ENCODE measurements at places on chromosomes 11 and 22.

DNA sequence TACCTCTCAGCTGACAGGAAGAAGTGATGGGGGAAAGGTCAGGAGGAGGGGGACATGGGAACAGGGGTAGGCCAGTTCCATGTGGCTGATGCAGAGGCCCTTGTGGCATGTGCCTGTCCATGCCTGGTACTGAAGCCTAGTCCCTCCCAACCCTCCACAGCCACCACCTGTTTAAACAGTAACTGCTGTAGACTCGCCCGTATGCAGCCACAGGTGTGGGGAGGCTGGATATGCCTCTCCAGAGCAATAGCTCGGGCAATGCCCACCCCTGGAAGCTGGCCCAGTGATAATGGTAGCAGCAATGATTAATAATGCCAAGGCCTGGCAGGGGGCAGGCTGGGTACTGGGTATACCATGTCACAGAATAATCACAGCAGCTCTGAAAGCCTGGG lies 2.3 kb downstream of the SMTN start:
- DNase-seq = no peak

DNA sequence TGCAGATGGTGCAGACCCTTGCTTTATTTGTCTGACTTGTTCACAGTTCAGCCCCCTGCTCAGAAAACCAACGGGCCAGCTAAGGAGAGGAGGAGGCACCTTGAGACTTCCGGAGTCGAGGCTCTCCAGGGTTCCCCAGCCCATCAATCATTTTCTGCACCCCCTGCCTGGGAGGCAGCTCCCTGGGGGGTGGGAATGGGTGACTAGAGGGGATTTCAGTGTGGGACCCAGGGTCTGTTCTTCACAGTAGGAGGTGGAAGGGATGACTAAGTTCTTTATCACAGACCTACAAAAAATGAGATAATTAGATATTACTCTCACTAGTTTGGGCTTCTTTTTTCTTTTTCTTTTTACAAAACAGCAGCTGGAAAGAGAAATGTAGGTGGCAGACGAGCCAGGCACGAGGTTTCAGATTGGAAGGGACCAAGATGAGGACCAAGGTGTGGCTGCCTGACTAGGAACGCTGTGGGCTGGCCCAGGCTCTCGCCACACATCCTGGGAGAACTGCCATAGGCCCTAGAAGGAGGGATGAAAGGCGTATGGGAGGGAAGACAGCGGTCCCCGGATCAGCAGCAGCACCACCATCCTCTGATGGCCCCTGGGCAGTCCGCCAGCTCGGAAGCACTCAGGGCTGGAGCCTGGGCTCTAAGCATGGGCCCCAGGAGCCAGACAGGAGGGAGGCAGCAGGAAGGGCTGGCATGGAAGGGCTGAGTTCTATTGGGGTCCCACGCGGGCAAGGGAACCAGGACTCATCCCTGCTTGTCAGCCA lies 14.2 kb downstream of the TXN2 start:
- no peak for DNase-seq

DNA sequence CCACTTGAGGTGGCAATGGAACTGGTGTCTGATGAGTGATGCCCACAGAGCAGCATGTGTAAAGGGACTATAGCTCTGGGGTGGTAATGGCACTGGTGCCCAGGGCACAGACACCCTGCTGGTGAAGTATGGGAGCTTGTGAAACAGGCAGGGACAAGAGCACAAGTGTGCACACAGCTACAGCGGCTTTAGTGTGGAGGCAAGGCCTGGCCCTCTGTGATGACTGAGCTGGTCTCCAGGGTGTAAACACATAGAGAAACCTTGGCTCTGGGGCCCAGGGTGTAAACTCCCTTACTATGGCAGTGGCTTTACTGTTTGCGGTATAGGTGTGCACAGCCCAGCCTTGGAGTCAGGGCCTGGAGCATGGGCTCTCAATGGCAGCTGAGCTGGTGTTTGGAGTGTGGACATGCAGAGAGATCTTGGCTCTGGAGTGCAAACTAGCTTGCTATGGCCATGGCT lies 46.3 kb downstream of the BIRC2 start:
- DNase-seq = no peak

GRCh38 chr11:12196308-12196707 lies 85.9 kb downstream of the MICAL2 start:
- DNase-seq = no peak

GRCh38 chr11:85187992-85188391 lies 439.2 kb downstream of the DLG2 start:
- no peak for DNase-seq

GRCh38 chr22:50061141-50061823 lies 3.2 kb upstream of the TTLL8 start:
- no peak for DNase-seq

GRCh38 chr11:39239553-39239952 lies 2219.9 kb downstream of the LRRC4C start:
- DNase-seq = no peak

DNA sequence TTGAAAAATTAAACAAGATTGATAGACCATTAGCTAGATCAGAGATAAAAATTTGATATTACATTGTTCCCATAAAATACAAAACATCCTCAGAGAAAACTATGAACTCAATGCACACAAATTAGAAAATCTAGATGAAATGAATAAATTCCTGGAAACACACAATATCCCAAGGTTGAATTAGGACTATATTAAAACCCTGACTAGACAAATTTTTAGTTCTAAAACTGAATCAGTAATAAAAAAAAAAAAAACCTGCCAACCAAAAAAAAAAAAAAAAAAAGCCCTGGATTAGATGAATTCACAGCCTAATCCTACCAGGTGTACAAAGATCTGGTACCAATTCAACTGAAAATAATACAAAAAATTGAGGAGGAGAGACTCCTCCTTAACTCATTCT lies 5.5 kb upstream of the OR8K1 start:
- no peak for DNase-seq

DNA sequence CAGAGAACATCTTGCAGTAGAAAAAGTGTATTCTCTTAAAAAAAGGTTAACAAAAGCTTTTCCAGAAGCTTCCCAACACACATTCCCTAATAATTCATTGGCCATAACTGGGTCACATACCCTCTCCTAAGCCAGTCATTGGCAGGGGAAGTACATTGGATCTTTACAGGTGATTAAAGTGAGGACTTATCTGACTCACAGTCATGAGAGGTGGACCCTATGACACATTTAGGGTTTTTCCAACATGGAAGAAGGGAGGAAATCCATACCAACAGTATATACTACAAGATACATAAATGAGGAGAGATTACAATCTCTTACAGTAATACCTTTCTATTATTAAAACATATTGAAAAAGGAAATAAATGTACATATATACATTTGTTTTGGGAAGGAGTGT lies 72.2 kb downstream of the CCDC73 start:
- no peak for DNase-seq

DNA sequence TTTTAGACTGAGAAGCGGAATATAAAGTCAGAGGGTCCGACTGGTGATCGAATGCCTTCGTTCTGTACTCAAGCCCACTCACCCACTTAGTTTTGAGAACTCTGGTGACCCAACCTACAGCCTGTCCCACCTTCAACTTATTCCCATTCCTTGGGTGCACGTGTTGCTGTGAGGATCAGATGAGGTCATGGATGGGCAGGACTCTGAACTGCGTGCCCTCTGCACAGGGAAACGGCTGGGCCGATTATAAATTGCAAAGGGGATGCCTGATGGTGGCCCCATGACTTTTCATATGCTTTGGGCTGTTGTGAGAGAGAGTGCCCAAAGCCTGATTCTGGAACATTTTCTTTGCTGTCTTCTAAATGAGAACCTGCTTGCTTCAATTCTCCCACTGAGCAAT lies 16.0 kb upstream of the EHF start:
- DNase-seq = no peak

DNA sequence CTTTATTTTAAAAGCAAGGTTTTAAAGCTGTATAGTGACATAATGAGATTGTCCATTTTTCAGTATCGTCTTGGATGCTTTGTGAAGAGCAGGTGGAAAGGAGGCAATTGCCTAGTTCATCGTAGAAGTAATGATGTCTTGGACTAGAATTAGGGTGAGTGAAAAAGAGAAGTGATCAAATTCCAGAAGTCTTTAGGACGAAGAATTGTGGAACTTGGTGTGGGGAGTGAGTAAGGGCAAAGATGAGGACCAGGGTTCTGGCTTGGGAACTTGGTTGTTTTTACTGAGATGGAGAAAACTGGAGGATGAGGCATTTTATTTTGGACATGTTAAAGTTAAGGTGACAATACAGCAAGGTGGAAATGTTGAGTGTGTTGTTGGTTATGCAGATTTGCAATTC lies 1.2 kb downstream of the ILK start:
- no peak for DNase-seq

DNA sequence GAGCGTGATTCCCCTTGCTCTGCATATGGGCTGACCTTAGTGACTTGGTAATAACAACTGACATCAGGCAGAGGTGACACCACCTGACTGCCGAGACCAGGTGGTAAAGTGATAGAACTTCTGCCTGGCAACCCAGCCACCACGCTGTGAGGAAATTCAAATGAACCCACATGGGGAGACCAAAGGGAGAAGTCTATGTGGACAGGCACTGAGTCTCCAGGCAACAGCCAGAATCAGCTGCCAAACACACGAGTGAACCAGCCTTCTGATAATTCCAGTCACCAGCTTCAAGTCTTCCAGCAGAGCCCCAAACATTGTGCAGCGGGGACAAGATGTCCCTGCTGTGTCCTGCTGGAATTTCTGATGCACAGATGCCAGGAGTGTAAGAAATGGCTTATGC lies 29.7 kb downstream of the SPATA19 start:
- DNase-seq = no peak

DNA sequence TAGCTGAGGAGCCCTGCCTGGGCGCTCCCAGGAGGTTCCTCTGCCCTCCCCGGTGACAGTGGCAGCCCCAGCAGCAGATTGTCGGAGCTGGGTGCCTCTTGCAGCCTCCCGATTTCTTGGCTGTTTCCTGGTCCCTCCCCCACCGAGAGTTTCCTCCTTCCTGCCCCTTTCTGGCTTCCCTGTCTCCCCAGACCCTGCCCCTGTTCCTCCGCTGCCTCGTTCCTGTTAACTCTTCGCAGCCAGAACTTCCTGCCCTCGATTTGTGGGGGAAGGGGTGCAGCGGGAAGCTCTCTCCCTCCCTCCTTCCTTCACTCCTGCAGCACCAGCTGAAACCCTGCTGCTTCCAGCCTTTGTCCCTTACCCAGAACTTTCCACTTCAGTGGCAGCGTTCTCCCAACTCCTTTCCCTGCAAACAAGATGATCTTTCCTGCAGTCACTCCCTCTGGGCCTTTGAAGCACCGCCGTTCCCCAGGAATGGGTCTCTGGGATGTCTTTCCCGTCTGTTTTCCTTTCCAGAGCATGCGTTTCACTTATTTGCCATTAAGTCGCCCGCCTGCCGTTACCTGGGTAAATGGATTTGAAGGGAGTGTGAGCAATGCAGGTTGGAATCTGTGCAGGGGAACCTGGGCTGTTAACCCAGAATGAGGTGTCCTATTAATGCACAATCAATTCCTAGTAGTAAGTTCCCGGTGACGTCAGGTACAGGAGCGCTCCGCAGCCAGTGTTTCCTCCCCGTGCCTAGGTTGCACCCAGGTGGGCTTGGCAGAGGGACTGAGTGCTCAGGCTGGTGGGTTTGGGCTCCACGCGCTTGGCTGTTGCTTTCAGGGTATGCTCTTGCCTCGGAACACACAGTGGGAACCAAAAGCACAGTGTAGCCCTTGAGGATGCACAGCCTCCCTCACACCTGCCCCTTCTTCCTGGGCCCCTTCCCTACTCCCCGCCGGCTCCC lies 4.3 kb downstream of the GRK2 start:
- no peak for DNase-seq

GRCh38 chr11:61042537-61042936 lies 59.8 kb upstream of the CD5 start:
- no peak for DNase-seq

GRCh38 chr11:83035070-83035854 lies 36.4 kb downstream of the RAB30 start:
- DNase-seq = no peak

GRCh38 chr11:102279641-102280170 lies 37.6 kb upstream of the BIRC3 start:
- DNase-seq = no peak

- DNase-seq = no peak
These were observed 421.9 kb upstream of the CADM1 start for GRCh38 chr11:115926138-115926537.

- DNase-seq = no peak
These were observed 60.2 kb downstream of the LINC01488 start for GRCh38 chr11:69541501-69542313.

- no peak for DNase-seq
These were observed 87.5 kb downstream of the DDX10 start for GRCh38 chr11:108752297-108752751.

- no peak for DNase-seq
These were observed 87.5 kb downstream of the C11orf58 start for GRCh38 chr11:16825968-16826367.

GRCh38 chr11:57214494-57214893 lies 22.6 kb downstream of the APLNR start:
- DNase-seq = no peak

- no peak for DNase-seq
These were observed 587.5 kb upstream of the B3GAT1 start for GRCh38 chr11:134999590-134999989.

GRCh38 chr11:75107187-75107586 lies 10.5 kb upstream of the OR2AT4 start:
- no peak for DNase-seq

DNA sequence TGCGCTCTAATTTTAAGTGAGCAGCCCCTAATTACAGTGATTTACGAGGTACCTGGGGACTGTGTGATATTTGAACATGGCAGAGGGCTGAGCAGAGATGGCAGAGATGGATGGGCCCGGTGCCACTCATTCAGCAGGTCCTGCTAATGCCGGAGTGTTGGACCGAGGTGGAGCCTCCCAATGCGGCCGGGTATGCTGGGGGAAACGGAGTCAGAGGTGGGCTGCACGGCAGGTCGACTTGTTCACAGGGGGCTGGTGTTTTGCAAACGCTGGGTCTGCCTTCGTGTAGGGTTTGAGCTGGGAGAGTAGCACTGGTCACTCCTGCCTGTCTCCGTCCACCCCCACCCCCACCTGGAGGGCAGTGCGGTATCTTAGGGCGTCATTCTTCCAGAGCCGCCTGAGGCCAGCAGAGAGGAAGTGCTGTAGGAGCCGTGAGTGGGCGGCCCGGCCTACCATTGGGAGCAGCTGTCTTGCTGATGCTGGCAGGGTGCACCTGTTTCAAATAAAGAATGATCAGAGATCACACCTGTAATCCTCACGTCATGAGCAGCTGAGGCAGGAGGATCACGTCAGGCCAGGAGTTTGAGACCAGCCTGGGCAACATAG lies 122.6 kb downstream of the IGLL1 start:
- no peak for DNase-seq

- no peak for DNase-seq
These were observed 1197.8 kb downstream of the BRD1 start for GRCh38 chr22:48629631-48630432.

DNA sequence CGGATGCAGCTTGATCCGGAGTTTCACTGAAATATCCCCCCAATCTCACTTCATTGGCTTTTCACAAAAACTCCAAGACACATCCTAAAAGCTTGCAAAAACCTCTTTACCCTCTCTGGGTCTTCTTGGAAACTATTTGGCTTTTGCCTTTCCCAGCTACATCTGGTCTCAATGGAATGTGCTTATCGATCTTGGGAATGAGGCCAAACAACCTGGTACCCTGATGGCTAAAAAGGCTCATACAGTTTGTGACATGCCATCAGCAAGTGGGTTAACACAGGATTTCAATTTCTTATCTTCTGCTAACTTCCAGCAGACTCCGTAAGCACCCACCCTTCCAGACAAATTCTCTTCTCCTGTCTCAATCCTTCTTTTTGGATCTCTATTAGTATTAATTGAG lies 45.9 kb upstream of the TEAD1 start:
- DNase-seq = no peak

GRCh38 chr22:38417252-38418060 lies 37.5 kb downstream of the KCNJ4 start:
- no peak for DNase-seq
